ENCODE measurements at places on chromosomes 6 and 20.
A peak's percentile ranks its signal among the peaks of the same experiment; 100 is the strongest.

GRCh38 chr6:5504078-5504477 lies 242.8 kb downstream of the FARS2 start:
- no peak for DNase-seq

GRCh38 chr6:134621858-134622257 lies 303.9 kb upstream of the SGK1 start:
- no peak for DNase-seq

- peak; percentile 65 for DNase-seq
Observed at GRCh38 chr6:36984581-36985416, 1.2 kb downstream of the MTCH1 start.

- DNase-seq, result no peak
Observed at GRCh38 chr20:51758978-51759544, 9.1 kb downstream of the ATP9A start.

GRCh38 chr6:89542866-89543265 lies 95.7 kb downstream of the LYRM2 start:
- no peak for DNase-seq

GRCh38 chr20:59164686-59165391 lies 1.2 kb downstream of the ZNF831 start:
- no peak for DNase-seq

DNA sequence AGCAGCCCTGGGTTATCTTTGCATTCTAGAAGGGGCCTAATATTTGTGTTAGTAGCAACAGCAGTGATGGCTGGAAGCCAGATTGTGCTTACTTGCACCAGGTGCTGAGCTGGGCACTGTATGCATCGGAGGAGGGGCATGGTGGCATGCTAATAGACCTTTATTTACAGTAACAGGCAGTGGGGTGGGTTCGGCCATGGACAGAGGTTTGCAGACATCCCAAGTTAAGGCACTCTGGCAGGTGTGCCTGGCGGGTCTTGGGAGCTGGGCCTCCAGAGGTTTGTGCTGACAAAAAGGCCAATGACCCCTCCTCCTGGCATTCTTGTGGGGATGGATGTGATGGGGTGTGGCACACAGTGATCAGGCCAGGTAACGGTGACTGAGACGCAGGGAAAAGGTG lies 39.0 kb upstream of the CD93 start:
- DNase-seq, result no peak

GRCh38 chr6:36907781-36908180 lies 22.0 kb downstream of the C6orf89 start:
- no peak for DNase-seq

GRCh38 chr20:57849121-57849520 lies 139.3 kb upstream of the PMEPA1 start:
- DNase-seq, result no peak

DNA sequence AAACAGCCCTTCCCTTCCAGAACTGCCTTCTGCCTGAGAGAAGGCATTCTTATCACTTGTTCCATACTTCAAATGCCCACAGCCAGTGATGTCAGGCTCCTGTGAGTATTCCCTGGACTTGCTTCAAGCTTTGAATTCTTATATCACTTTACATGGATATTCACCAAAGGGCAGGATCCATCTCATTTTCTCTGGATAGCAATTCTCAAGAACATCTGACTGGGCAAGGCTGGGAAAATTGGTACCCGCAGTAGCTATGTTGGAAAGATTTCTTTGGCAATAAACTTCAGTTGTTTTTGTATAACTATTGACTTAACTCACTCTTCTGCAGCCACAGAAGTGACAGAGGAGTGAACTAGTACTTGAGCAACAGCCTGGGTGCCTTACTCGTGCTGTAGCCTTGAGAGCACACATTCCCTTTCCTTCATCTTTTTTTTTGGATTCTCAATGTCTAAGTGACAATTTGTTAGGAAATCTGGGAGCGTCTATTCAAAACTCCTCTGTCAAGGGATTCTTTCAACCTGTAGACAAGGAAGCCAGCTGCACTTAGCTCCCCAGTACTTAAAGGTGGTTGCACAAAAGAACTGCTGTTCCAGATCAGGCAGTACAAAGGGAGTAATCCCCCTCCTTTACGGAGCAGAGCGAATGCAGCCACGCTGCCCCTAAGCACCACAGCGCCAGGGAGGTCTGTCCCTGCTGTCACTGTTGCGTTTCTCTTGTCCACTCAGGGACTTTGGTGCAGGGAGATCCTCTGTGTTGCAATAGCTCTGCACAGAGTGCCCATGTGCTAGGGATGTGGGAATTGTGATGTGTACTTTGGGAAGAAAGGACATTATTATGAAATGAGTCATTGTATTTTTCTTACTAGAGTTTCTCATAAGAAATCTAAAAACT lies 69.6 kb downstream of the JAG1 start:
- no peak for DNase-seq

GRCh38 chr20:37919389-37920040 lies 16.6 kb downstream of the VSTM2L start:
- no peak for DNase-seq

DNA sequence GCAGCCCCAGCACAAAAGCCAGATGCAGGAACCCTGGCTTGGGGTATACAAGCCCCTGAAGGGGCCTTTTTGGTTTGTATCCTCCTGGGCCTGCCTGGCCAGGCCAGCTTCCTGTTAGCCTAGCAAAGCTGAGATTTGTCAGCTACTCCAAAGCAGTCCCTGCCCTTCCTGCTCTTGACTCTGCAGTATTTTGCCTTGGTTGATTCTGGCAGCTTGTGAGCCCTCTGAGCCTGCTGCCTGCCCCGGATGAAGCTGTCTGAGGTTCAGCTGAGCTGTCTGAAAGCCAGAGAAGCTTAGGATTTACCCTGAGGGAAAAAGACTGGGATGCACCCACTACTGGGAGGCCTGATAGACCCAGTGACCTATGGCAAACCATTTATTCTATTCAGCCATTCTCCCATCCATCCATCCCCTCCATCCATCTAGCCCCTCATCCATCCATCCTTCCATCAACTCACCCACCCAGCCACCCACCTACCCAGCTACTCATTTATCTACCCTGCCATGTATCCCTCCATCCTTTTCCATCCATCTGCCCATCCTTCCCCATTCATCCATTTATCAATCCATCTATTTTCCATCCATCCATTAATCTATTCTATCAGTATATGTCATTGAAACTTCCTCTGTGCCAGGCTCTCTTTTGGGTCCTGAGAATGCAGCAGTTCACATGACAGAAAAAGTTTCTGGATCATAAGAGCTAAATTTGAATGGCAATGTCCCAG lies 307.5 kb downstream of the DHX35 start:
- no peak for DNase-seq

GRCh38 chr6:25250878-25251277 lies 28.3 kb upstream of the CARMIL1 start:
- no peak for DNase-seq

- DNase-seq, result no peak
Observed at GRCh38 chr6:134980846-134981245, 30.9 kb upstream of the ALDH8A1 start.

DNA sequence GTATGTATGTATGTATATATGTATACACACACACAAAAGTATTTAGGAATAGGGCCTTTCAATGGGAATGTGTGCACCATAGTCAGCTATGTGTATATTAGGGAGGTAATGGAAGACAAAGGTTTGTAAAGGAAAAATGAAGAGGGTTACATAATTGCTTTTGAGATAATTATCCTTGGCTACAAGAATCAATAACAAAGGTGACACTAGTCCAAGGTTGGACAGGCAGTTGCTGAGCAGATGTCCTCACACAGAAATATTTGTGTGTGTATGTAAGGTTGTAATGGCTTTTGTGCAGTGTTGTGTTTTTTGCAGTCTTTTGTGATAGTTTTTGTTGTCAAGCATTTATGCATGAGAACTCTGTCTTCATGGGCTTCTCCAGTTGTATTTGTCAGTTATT lies 157.9 kb upstream of the MARCKS start:
- no peak for DNase-seq

- DNase-seq, result no peak
Observed at GRCh38 chr6:25816252-25816651, 15.6 kb downstream of the SLC17A1 start.

GRCh38 chr20:38201356-38201755 lies 36.3 kb upstream of the TGM2 start:
- DNase-seq, result no peak

Data from stimulated activated CD4-positive, alpha-beta T cell treated with anti-CD3 and anti-CD28 coated beads, Interleukin-1b, Interleukin-23, amount 100 ng/mL, for 24 hours (primary cell).